ENCODE measurements at places on chromosomes 2 and 18.

GRCh38 chr2:217621391-217621801 lies 381.4 kb downstream of the TNS1 start:
- DNase-seq: no peak

DNA sequence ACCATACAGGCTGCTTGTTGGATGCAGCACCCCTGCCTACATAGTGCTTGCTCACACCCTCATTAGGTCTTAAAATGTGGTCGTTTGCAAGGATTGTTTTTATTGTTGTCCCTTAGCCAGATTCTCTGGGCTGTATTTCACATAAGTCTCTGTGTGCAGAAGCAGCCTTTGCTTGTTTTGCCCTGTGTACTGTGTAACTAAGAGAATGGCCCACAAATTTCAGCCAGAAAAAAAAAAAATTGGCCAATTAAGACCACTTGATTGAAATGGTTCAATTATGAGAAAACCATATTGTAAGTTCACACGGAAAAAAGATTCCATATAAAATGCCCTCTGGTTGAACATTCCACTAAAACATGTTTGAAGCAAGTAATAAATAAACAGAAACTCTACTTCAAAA lies 377.1 kb upstream of the SOX11 start:
- DNase-seq: no peak

GRCh38 chr2:234341306-234341985 lies 155.4 kb downstream of the ARL4C start:
- no peak for DNase-seq

GRCh38 chr2:215455958-215456357 lies 20.1 kb upstream of the FN1 start:
- no peak for DNase-seq

DNA sequence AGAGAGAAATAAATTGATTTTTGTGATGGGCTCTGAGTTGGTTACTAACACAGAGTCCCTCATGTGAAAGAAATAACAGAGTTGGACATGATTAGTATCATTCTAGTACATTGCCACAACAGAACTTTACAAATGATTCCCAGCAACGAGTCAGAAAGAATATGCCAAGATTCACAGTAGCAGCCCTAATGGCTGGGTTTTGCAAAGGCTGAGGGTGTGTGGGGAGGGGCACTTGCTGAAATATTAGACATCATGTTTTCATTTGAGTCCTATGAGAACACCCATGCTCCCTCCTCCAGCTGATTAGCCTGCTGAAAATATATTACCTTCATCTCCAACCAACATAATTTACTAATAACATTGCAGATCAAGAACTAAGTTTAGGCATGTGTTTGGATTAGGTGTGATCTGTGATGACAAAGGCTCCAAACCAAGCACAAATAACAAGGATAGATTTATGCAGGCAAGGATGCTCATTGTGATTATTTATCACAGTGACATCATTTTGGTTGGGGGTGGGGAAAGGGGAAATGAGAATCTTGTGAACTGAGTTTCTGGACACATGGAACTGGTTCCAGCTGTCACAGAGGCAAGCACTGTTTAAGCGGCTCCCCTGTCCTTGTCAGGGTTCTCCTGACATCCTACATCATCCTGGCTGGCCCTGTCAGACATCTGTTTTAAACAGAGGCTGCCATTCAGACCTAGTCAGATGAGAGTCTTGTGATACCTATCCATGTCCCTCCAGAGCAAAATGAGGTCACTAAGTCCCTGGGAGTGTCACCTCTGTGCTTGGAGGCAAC lies 205.8 kb upstream of the NCKAP5 start:
- DNase-seq: no peak

All from stimulated activated CD4-positive, alpha-beta T cell treated with anti-CD3 and anti-CD28 coated beads, Interleukin-2, amount 100 ng/mL, for 48 hours (primary cell).